ENCODE measurements at places on chromosomes 2 and 18.

GRCh38 chr2:46461709-46462171, 17.6 kb upstream of the TMEM247 start:
- peak; percentile 27 for DNase-seq

DNA sequence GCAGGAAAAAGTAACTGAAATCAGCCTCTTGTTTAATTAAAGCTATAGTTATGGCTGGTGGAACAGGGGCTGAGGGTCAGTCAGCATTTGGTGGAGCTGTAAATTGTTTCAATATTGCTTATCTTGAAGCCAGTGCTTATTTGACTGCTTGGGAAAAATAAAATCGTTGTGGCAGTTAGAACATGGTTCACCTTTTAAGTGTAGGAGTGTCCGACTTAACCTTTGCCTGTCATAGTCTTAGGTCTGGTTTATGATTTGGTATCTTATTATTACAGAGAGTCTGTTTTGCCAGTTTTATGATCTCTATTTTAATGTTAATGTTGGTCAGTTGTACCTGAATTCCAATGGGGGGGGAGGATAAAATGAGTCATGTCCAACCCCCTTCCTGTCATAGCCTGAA, 27.2 kb upstream of the NOL4 start:
- DNase-seq = no peak

GRCh38 chr18:47412924-47413323, 161.5 kb upstream of the SKOR2 start:
- no peak for DNase-seq

GRCh38 chr2:4272261-4272858, 569.0 kb downstream of the DCDC2C start:
- no peak for DNase-seq

- no peak for DNase-seq
Observed at GRCh38 chr2:75241696-75242095, 42.4 kb upstream of the TACR1 start.

DNA sequence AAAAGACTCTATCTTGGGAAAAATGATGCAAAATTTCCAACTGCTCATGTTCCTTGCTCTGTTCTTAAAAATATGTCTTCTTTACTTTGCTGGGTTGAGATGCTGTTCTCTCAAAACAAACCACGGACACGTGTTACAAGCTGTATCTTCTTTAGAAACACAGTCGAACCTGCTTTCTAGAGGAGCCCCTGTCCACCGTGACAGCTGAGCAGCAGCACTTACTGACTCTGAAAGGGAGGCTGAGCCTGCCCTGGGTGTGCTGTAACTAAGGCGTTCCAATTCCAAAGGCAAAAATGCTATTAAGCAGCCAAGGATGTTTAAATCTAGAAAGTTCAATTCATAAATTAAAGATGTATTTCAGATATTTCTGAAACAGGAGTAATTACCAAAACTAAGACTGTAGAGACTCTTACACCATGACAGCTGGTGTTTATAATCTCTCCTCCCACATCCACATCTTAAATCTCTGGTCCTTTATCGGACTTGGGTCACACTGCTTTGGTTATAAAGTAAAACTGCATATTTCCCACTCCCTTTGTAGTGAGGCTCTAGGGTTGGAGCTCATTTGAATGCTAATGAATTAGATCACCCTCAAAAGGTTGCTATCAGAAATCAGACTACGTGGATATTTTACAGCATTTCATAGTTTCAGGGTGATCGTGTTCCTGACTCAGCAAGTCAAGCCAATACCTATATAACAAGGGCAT, 281.2 kb upstream of the LYPD1 start:
- no peak for DNase-seq

- no peak for DNase-seq
Observed at GRCh38 chr2:191014653-191015020, 666 bp upstream of the STAT1 start.

DNA sequence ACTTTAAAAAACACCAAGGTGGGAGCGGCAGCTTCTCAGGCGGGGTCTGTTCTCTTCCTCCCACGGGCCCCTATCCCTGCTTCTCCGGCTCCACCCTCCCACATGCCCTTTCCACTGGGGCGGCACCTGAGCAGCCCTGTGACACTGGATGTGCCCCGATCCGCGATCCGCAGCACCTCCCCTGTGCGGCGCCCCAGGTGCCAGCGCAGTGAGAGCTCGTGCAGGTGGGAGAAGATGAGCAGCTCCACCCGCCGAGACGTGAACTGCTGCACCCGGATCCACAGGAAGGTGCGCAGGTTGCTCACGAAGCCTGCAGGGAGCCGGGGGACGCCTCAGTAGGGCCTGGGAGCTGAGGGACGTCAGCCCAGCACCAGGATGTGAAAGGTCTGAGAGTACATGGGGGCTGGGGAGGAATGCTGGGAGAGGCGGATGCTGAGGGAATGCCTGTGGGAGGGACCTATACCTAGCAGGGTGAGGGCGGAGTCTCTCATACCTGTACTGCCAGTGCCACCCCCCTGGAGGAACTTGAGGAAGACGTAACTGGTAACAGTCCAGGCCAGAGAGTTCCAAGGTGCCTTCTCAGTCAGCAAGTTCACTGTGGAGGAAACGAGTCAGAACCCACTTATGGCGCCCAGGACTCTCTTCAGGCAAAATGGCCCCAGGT, 2.8 kb downstream of the ABCB6 start:
- DNase-seq = no peak

- no peak for DNase-seq
Observed at GRCh38 chr2:222239091-222239490, 59.7 kb downstream of the PAX3 start.

All from GM13976 (cell line).